ENCODE measurements at places on chromosomes 7 and 10.

DNA sequence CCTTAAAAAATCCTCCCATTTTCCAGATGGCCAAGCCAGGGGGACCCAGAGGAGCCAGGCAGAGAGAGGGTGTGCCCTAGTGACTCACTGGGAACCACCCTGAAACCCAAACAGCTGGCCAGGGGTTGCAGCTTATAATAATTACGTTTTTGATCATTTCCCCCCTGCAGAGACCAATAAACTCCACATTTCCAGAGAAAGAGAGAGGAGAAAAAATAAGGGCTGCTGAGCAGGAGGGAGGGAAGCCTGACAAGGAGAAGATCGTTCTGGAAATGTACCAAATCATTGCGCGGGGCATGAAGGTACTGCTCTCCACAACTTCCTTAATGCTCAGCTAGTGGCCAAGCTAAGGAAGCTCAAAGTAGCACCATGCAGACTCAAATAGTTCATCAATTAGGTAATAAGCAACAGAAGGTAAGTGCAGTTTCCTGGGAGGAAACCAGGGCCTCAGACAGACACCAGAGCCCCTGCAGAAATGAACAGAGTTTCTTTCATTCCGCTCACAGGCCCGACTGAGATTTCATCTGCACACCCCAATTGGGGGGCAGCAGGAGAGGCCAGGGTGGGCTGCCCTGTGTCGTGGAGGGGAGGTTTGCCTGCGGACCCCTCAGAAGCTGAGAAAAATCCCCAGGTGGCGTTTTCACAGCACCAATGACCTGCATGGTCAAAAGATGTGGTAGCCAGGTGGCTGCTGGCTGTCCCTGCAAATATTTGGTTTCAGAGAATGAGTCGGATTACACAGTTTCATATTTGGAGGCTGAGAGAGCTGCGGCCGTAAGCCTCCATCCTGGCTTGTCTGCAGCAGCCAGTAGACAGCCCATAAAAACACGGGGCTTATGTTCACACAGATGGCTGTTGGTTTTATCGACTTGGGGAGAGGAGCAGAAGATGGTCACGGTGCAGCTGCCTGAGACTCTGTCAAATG is 153.2 kb upstream of the LYZL2 start:
- no peak for DNase-seq

DNA sequence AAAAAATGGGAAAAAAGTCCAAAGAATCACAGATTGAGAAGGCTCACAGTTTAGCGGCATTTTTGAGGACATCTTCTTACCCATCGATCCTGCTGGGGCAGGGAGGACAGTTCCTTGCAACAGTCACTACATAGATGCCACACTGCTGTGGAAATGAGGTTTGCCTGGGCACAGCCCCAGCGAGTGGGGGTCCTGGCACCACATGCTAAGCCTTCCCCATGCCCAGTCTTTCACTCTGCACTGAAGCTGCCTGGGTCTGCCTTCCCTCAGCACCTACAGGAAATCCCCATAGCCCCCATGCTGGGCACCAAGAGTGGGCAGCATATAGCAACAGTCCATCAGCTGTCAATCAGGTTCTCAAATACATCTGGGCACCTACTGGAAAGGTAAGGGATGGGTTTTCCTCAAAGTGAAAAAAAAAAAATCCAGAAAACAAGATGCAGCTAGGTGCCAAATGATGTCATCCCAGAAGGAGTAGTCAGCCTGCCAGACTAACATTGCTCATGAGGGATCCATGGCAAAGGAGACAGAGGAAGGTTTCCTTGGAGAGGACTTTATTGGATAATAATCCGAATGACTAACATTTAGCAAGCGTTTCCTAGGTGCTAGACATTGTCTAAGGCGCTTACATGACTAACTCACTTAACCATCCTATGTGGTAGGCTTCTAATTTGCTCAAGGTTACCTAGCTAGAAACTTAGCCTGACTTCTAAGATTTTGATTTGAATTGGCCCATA is 125.7 kb upstream of the CXCL12 start:
- DNase-seq = peak; percentile 60

DNA sequence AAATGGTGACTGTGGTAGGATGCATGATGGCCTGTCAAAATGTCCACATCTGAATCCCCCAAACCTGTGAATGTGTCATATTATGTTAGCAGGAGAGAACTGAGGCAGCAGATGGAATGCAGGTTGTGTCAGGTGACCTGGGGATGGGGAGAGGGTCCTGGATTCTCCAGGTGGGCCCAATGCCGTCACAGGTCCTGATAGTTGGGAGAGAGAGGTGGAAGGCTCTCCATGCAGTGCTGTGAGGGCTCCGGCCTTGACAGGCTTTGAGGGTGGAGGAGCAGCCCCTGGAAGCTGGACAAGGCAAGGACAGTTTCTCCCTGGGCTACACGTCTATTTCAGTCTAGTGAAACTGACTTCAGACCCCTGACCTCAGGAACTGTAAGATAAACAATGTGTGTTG is 330.9 kb upstream of the ZNF32 start:
- no peak for DNase-seq

- DNase-seq = no peak
Measured at GRCh38 chr7:155489862-155490696, 32.1 kb downstream of the EN2 start.

DNA sequence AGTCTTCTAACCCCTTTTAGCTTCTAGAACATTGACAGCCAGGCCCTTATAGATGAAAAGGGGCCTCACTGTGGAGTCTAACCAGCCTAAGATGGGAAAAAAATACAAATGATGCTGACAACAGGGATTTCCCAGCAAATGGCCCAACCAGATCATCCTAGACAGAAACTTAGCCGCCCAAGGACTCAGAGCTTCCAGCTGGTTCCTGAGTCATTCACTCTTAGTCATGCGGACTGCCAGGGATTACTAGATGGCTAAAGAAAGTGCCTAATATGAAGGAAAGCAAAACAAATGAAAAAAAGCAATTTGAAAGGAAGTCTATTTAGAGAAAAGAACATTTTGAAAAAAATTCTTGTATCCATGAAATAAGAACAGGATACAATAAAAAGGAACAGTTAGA is 23.7 kb downstream of the TSPAN14 start:
- DNase-seq = peak; percentile 88

GRCh38 chr10:129474642-129475041 is 7.6 kb downstream of the MGMT start:
- no peak for DNase-seq

DNA sequence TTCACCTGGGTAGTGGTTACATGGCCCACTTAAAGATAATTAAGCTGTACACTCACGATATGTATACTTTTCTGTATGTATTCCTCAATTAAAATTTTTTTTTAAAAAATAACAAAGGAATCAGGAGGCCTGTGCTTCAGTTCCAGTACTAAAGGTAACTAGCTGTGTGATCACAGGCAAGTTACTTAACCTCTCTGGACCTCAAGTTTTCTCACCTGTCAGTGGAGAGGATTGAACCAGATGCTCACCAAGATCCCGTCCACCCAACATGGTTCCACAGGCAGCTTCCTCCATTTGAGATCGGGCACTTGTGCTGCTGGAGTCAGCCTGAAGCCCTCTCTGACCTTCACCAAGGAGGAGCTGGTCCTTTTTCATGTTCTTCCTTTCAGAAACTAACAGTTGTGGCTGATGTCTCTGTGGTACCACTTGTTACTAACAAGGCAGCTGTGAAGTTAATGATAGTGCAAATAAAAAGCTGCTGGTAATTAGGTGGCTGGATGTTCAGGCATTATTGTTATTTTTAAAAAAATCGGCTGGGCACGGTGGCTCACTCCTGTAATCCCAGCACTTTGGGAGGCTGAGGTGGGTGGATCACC is 29.4 kb upstream of the SMNDC1 start:
- DNase-seq = no peak

GRCh38 chr10:69123306-69123746 is 652 bp upstream of the VPS26A start:
- peak; percentile 68 for DNase-seq

GRCh38 chr10:124417895-124418725 is 613 bp downstream of the OAT start:
- DNase-seq = peak; percentile 69

- no peak for DNase-seq
Measured at GRCh38 chr7:156684661-156685060, 44.1 kb downstream of the RNF32 start.

- no peak for DNase-seq
Measured at GRCh38 chr7:47625861-47626715, 44.2 kb upstream of the TNS3 start.

DNA sequence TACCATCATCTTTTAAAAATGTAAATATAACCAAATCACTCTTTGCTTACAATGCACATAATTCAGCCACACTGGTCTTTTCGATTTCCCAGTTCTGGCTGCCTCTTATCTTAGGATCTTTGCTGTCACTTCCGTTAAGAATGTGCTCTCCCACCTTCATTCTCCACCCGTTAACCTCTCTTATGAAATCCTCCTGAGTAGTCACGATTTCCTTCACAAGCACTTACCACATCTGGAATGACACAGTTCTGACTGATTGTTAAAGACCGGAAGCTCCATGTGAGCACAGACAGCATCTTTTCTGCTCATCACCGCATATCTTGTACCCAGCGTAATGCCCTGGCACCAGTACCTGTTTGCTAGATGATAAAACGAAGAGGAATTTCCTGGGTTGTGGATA is 84.3 kb downstream of the CUL2 start:
- peak; percentile 100 for DNase-seq

GRCh38 chr10:96704563-96704962 is 15.8 kb downstream of the PIK3AP1 start:
- no peak for DNase-seq

DNA sequence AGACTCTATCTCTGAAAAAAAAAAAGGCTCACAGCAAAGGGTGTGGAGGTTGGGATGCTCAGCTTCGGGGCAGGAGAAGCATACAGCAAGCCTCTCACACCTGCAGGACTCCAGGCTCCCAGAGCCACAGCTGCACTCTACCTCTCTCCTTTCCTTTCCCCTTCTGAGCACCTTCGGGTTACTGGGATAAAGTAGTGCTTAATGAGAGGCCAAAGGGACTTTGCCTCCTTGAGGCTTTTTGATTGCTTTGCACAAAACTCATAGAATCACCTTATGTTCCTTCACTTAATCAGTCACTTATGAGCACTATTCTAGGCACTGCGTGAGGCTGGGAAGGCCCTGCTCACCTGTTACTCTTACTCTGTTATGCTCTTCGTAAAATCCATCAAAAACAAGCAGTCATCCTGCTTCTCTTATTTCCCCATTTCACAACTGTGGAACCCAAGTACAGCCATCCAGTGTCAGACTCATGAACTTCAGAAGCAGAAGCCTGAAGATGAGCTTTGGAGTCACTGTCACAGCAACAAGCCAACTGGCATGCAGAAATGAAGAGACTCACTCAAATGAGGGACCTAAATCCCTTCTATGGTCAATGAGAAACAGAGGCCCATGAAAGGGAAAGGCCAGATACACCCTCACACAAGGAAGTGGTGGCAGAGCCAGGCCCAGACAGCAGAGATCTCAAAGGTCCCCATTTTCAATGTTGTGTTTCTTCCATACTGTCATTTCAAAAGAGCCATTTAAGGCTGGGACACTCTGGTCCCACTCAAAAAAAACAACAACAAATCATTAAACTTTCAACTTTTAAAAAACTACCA is 205.4 kb downstream of the KCNMA1 start:
- DNase-seq = no peak

DNA sequence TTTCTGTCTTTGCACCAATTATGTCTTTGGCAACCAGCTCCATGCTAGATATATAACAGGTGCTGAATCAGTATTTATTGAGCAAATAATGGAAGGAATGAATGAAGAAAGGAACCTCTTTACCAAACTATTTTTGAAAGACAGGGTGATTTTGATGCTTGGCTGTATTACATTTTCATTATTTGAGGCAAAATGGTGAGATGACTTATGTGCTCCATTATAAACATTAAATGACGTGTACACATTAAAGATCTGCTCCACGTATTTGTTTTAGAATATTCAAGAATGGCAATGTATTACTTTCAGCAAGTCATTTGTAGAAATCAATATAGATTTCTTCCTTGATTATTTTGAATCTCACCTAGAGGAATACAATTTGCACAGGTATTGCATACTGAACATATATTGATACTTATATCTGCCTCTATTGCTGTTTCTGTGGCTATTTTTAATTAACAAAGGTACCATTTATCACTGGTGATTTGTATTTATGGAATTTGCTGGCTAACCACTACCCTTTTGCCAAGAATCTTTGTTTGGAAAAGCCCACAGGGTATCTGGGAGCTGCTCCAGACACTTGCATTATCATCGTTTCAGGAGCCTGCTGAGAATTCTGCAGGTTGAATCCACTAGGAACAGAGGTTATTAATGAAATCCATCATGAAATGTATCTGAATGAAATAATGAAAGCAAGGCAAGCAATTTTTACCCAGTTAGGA is 92.2 kb downstream of the SEMA3C start:
- DNase-seq = no peak

GRCh38 chr7:51045319-51046102 is 262.8 kb upstream of the GRB10 start:
- peak; percentile 75 for DNase-seq

DNA sequence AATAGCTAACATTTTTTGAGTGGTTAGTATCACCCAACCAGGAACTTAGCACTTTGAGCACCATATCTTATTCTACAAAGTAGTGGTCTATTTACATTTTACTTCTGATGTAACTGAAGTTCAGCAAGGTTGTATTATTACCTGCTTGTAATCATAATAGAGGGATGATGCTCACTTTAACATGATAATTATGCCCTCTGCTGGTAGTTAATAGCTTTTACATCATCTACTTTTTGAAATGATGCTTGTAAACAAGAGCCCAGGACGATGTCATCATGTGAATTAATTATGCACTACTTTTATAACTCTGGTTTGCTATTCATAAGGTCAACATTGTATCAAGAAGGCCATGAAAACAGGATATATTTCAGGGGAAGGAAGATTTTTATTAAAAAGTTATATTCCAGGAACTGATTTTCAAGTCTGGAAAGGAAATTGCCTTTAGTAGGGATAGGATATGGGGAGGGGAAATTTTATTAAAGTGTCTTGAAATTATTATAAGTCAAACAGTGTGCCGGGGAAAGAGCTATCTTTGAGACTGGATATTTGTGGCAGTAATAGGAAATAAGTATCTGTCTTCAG is 80.3 kb upstream of the SCIN start:
- peak; percentile 72 for DNase-seq

GRCh38 chr7:25196132-25196896 is 32.0 kb downstream of the NPVF start:
- DNase-seq = no peak

- DNase-seq = no peak
Measured at GRCh38 chr10:48773580-48773979, 88.9 kb downstream of the WDFY4 start.

- DNase-seq = no peak
Measured at GRCh38 chr7:25253714-25254113, 25.4 kb upstream of the NPVF start.

DNA sequence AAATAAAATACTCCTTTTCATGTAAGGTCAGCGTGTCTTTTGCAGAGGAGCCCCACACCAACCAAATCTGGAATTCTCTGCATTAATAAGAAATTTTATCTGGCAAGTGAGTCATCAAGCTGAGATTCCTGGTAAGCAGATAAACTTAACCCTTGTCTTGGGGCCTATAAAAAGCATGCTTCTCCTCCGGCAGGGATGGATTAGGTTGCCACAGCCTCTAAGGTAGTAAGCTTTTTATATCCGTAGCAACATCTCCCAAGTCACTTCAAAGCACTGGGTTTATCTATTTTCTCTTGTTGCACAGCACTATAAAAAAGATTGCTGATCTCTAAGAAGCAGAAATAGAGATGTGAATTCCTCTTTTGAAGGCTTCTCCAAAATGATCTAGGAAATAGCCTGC is 202.8 kb upstream of the NOBOX start:
- DNase-seq = no peak

Measured in RKO (cell line).